ENCODE measurements at places on chromosomes 5 and 9. TPM values are rescaled to one million over a fixed set of nuclear protein-coding genes. Genes with fewer than 3 reads are reported as not detected.

CCNO gene
- 0.42 TPM for total RNA-seq

SPATA31E1 gene
- 0.09 TPM for total RNA-seq

PDCD1LG2 gene
- not detected for total RNA-seq

SLC25A2 gene
- not detected for total RNA-seq

- DNase-seq, result no peak
Observed at GRCh38 chr9:136061405-136061804, 33.7 kb downstream of the NACC2 start.

- no peak for DNase-seq
Observed at GRCh38 chr9:14306672-14307660, 7.0 kb downstream of the NFIB start.

DNA sequence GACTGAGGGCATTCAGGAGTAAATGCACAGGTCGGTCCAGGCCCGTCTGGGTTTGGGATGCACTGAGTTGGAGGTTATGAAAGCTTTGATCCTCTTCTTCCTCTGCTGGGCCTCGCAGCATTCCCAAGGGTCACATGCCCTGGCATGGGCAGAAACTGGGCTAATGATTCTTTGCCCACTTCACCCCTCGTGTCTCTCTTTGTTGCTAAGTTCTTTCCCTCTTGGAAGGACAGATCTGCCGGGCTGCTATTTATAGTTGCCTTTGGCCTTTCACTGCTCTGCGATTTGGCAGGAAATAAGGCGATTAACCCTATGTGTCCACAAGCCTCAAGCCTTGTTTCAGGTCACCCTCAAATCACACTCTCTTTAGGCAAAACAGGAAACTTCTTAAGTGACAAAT lies 66.9 kb downstream of the ENTREP1 start:
- no peak for DNase-seq

DNA sequence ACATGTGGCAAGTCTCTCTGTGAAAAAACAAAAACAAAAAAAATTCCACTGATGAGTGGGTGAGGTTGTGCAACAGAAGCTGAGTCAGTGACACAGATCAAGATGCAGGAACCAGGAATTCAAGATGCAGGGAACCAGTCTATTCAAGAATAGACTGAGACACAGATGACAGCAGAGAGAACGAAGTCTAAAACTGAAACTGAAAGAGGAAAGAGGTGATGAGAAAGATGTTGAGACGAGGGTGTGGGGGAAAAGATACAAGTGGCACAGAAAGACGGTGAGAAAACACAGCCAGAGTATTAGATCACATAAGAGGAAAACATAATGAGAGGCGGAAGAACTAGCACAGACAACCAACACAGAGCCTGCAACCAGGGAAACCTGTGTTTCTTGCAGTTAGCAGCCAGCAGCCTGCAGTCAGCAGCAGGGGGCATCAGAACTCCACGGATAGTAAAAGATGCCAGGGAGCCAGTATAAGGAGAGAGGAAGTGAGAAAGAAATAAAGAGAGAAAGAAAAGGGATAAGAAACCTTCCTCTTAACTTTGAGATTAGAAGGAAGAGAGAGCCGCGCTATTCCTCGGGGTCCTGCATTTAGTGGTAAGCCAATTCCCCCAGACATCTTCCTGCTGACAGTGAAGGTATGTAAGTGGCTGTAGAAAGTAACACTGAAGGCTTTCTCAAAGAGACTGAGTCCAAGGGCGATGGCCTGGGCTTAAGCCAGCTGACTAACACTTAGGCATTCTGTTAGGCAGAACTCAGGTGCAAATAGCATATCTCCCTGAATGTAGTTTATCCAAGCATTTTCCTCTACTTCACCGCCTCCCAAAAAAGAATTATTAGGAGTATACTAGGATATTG lies 79.0 kb downstream of the TLR4 start:
- DNase-seq, result peak; percentile 79

DNA sequence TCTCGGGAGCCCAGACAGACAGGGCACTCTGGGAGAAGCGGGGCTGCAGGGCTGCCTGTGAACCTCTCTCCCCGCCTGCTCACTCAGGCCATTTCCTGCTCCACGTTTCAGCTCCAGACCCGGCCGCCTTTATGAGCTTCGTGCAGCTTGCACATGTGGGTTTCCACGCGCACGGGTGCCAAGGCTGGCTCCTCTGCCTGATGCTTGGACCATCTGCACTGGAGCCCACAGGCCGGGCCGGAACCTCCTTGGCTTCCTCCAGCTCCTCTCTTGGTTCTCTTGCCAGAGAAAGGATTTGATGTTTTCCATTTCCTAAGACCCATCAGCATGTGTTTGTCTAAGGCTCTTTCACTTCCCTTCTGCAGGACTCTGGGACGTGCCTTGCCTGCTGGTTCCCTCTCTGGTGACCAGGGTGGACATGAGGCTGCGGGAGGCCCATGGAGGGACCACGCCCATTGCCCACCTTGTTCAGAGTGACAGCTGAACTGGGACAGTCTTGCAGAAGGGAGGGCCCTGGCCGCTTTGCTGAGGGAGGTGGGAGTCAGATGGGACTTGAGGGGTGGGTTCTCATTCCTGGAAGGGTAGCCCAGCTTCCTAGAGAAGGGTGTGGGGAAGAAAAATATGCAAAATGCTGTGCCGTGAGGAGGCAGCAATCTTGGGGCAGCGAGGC lies 23.3 kb upstream of the COL5A1 start:
- DNase-seq, result peak; percentile 22

DNA sequence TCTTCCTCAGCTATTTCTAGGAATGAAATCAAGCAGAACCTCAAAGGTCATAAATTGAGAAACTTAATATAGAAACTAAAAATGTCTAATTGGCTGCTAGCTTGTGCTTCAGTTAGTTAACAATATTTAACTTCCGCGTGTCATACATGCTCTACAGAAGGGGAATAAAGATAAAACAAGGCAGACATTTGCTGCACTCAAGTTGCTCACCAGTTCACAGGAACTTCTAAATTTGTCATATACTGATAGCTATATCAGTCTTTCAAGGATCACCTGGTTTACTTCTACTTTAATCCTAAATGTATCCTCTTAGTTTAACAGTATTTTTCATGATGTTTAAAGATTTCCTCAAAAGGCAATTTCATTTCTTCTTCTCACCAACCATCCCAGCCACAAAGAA lies 8.4 kb downstream of the CCNH start:
- DNase-seq, result no peak

DNA sequence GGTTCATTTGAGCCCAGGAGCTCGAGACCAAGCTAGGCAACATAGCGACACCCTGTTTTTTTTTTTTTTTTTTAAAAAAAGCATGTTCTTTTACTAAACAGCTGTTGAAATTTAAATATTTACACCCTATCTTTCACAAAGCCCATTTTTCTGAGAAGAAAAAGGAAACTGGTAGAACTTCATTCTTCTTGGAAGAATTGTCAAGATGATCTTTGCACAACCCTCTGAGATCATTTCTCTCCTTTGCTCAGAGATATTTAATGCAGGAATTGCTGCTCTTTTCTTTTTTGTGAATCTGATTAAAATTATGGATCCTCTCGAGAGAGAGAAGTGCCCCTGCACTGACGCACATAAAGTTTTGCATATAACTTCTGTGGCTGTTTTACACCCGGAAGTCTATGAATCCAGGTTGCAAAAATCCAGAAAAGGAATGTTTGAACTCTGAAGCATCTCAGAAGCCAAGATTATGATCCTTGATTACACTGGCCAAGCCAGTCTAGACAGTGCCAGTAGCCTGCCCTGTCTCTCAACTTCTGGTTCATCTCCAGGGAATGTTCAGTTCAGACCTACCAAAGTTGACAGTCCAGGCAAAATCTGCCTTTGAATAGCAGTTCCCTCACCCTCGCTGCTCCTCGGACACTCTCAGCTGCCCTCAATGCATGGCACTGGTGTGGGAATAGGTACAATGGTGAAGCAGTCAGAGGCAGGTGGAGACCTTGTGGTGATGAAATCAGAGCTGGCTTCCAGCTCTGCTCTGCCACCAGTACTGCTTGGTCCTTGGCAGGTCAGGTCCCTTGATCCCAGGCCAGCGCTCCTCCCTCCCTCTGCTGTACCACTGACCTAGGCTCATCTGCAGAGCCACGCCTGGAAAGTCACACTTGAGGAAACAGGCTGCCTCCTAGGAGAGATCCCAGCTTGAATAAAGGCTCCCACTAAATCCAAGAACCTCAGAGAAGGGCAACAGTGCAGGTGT lies 13.3 kb upstream of the SLC31A2 start:
- no peak for DNase-seq

DNA sequence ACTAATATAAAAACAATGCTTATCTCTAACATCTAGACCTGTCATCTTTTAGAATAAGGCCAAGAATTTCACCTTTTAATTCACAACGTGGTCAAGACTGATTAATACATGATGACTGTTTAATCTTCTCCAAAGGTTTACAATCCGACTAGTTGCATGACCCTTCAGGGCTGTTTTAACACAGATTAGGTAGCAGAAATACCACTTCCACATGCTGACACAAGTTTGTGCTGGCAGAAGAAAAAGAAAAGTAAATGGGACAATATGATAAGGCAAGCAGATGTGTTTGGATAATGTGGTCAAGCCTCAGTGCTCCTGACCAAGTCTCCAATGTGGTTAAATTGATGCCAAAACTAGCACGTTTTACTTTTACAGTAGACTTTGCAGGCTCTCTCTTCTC lies 31.1 kb downstream of the SEMA6A start:
- no peak for DNase-seq

Measured in H9 (cell line).